Gastroesophageal sphincter (tissue), 4 donors: ENCODE measurements at places on chromosomes 2 and 18.

DNA sequence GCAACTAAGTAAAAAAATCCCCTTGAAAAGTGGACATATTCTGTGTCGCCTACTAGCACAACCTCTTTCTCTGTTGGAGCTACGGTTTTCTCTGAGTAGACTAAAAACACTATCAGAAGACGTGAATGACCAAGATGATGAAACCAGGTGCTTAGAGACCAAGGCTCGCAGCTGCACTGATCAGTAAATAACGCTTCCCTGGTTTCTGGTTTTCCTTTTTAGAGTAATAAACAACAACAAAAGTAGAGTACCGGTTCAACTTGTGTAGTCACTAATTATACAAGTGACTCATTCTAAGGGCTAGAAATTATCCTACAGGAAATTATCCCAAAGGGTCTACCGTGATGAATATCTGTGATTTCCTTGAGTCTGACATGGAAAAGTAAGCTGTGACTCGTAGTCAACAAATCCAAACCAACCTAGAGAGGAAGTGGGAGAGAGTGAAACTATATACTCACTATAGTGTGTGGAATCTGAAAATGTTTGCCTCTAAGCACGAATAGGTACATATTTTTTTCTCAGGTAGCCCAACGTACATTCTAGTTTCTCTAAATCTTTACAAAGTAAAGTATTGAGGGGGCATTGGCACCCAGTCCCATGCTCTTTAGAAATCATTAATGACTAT lies 17.8 kb downstream of the RASGRP3 start:
- ATAC-seq: no peak

DNA sequence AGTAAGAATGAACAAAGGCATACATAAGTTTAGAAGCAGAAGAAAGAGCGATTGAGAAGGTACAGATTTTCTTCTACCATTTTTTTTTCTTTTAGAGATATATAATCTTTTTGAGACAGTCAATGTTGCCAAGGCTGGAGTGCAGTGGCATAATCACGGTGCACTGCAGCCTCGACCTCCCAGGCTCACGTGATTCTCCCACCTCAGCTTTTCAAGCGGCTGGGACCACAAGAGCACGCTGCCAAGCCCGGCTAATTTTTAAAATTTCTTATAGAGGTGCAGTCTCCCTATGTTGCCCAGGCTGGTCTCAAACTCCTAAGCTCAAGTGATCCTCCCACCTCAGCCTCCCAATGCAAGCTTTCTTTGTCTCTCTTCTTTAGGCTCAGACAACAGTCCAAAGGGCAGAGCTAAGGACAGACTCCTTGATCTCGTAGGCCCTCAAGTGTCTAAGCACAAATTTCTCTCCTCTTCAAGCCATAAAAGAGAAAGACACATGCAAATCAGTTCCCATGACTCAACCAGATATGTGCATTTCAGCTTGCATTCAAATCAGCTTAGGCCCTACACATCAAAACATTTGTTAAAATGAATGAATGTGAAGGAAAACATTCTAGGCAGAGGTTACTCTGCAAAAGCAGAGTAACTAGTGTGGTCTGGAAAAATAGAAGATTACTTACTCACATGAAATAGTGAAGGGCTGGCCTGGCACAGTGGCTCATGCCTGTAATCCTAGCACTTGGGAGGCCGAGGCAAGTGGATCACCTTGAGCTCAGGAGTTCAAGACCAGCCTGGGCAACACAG lies 18.0 kb downstream of the ITSN2 start:
- no peak for ATAC-seq

DNA sequence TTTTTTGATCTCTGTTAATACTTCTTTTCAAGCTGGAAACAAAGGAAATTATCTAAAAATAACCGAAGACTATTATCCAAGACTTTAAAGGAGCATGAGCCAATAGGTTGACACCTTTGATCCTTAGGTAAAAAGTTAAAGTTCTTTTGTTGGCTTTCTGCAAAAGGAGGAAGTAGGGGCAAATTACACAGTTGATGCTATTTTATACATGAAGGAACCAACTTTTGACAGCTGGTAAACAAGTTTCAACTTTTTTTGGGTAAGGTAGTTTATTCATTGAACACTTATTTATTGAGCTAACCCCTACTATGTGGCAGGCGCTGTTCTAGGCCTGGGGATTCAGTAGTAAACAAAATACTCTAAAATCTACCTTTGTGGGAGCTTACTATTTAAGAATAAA lies 66.6 kb upstream of the ZEB2 start:
- ATAC-seq: no peak

DNA sequence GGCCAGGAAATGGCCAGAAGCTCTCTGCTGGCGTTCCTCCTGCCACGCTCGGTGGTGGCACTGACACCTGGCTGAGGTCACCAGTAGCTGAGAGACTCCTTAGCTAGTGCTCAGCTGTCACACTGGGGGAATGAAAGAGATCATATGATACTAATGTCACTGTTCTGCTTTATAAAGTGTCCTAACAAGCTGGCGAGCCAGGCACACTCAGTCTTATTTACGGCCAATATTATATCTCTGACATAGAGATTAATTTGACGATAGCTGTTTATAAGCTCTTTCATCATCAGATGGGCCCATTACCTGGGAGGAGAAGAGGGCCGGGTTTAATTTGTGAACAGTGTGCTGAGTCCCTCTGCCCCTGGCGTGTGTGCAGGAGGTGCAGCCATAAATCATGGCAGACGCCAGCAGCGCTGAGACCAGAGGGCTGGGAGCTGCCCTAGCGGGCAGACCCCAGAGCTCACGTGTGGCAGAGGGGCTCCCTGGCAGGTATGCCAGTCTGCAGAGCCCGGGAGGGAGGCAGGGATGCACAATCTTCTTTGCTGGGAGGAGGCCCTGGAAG lies 246.5 kb downstream of the HAUS1 start:
- ATAC-seq: no peak

GRCh38 chr18:42196651-42197050 lies 241.6 kb downstream of the PIK3C3 start:
- ATAC-seq: no peak

DNA sequence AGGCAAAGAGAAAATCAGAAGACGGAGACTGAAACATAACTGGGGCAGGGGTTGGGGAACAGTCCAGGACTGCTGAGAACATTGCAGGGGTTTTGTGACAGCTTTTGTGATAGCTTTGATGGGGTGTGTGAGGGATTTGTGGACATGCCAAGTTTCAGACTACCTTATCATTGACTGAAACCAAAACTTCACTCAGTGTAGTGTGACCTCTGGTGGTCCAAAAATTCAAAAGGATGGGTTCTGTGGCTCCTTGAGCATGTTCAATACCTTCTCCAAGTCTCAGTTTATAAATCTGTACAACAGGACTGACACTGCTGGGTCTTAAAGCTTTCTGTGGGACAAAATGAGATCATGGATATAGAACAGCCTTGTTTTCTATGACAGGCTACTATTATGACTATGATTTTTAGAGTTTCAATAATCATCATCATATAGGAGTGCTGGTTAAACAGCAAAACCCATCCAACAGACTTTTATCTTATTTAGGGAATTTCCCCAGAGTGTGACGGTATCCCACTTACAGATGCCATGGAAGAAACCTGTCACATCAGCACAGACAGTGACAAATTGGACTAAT lies 259.2 kb upstream of the SLC14A2 start:
- ATAC-seq: no peak

- ATAC-seq: peak; percentile 86
These were observed 58.2 kb downstream of the HS6ST1 start for GRCh38 chr2:128260239-128261138.

DNA sequence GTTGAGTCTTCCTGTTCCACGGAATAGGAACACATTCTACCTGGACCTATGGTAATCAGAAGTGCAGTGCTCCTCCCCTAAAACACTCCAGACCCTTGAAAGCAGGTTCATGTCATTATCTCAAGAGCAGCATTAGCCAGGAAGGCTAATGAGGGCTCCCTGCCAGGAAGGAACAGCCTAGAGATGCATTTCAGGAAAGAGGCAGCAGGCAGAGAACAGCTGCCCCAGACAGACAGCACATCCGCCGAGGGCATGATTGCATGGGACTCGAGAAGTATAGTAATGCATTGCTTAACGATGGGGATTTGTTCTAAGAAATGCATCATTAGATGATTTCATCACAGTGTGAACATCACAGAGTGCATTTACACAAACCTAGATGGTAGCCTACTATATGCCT lies 171.5 kb downstream of the ALK start:
- no peak for ATAC-seq

GRCh38 chr2:225670111-225670974 lies 270.8 kb downstream of the NYAP2 start:
- no peak for ATAC-seq

GRCh38 chr2:184346338-184346862 lies 251.9 kb upstream of the ZNF804A start:
- no peak for ATAC-seq

DNA sequence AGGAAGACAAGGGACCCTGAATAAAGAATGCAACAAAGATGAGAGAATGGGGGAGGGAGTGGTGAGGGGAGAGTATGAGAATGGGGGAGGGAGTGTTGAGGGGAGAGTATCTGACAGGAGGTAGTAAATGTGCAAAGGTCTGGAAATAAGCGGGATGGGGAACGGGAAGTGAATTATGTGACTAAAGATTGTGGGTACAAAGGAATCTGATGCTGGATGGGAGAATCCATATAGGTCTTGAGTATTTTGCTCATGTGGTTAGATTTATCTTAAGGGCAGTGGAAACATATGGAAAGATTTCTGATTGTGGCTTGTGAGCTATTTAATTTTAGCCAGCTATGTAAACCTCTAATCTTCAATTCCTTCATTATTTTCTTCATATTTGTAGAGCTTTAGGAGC lies 593.4 kb downstream of the DCC start:
- ATAC-seq: no peak

DNA sequence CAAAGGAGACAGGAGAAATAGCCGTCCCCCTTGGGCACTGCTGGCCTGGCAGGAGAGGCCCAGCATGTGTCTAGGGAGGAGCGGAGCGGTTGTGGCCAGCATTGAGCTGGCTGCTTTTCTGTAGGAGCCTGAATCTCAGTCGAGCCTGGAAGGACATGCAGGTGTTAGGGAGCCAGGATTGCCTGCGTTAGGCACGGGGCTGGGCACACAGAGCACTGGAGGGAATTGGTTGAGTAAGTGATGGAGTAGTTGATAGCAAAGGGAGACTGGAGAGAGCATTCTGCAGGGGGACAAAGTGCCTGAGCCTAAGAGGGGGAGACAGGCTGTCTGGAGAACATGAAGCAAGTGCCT lies 22.8 kb downstream of the ASAP2 start:
- ATAC-seq: no peak

DNA sequence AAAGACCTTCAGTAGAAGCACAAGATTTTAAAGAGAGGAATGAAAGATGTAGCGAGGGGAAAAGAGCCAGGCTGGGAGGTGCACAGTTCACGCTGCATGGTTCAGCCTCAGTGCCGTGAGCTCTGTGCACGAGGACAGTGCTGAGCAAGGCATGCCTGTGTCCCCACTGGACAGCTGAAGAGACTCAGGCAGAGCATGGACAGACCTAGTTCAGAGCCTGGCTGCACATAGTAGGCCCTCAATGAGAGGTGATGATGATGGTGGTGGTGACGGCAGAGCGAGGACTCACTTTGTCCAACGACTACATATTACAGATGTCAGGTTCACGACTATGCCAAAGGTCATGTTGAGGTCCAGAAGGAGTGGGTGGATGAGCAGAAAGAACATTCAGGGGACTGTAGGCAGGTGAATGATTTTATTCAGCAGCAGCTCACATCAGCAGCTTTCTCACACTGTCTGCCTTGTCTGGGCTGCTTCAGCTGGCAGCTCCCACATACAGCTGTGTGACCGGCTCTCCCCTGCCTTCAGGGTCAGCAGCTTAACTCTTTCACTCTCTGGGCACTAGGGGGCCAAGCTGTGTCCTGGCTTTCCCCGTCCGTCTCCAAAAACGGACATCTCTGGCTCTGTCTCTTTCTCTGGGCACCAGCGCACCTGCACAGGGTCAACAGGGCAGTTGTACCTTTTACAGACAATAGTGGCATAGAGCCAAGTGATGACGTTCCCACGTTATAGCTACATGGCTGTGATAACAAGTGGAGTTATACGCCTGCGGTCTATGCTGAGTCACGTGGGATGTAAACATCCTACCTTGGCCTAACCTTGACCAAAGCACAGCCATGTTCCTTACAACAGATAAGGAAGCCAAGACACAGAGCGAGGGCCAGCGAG lies 128.8 kb upstream of the MSH6 start:
- ATAC-seq: no peak

- ATAC-seq: no peak
These were observed 108.8 kb downstream of the FMNL2 start for GRCh38 chr2:152443771-152444170.

- no peak for ATAC-seq
These were observed 129.5 kb downstream of the PAX3 start for GRCh38 chr2:222169346-222169745.

DNA sequence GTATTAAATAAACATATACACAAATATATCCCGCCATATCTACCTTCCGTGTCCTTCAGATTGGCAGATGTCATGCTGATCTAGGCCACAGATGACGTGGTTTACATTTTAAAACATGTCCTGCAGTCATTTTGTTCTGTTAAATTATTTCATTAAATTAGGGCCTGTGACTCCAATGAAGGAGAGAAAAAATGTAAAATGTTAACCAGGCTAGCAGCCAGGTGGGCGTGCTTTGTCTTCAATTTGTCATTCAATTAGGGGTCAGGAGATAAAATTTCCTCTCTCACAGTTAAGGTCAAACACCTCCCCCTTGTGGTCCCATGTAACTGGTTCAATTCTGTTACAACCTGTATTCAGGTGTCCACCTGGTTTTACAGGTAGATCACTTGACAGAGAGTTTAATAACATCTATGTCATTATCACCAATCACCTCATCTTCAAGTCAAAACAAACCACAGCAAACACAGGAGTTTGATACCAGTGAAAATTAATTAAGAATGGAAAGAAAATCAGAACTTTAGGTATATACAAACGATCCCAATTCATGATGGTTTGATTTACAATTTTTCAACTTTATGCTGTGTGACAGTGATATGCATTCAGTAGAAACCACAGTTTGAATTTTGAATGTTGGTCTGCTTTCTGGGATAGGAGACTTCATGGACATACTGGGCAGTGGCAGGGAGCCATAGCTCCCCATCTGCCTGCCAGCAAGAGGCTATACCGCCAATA lies 339.4 kb downstream of the CMPK2 start:
- no peak for ATAC-seq

DNA sequence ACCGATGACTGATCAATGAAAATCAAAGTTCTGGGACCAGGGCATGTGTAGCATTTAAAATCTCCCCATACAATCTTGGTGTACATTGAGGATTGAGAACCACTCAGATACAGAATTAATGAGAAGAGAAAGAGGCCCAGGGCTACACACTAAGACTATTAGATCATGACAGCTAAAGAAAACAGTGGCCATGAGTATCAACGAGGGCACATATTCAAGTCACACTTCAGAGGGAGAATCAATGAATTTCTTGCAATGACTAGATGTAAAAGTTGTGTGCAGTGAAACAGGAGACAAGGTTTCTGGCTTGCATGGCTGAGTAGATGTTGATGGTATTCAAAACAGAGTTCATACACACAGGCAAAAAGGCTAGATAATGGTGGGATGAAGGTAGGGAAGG lies 29.1 kb downstream of the METTL8 start:
- ATAC-seq: no peak

- ATAC-seq: no peak
These were observed 12.9 kb downstream of the CD226 start for GRCh38 chr18:69934601-69935265.

GRCh38 chr18:21444465-21445212 lies 155.9 kb downstream of the ESCO1 start:
- ATAC-seq: no peak
